Activated CD4-positive, alpha-beta T cell treated with anti-CD3 and anti-CD28 coated beads, Interleukin-2, amount 50 U/mL, for 48 hours (primary cell): ENCODE measurements at places on chromosomes 12 and 14.

DNA sequence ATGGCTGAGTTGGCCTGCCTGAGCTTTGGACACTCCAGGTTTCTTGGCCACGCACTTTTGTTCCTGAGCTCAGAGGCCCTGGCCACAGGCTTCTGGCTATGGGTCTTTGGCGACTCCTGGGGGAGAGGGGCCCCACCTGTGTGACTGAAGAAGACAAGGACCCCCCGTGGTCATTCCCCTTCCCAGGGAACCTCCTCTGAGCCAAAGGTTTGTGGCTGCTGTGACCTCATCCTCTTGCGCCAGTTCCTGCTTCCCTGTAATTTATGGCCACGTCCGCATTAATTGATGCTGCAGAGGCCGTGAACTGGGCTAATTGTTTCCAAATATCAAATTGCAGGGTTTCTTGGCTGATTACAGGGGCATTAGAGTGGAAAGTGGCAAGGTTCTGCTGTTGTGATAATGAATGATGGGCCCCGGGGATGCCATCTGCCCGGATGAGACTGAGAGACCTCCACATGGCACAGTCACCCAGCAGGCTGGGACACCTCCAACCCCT is 27.6 kb upstream of the NOS1 start:
- DNase-seq, result no peak

DNA sequence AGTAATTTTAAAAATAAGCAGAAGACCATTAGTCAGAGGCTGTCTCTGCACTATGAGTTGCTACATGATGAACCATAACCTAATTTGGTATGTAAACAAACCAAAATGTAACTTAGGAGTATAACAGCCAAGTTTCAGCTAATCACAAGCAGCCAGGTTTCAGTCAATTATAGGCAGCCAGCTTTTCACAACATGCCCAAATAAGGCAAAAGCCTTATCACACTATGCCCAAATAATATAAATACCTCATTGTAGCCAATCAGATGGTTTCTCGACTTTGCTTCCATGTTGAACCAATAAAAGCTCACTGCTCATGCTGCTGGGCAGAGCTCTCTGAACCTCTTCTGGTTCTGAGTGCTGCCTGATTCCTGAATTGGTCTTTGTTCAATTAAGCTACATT is 38.6 kb downstream of the GARIN6 start:
- no peak for DNase-seq

DNA sequence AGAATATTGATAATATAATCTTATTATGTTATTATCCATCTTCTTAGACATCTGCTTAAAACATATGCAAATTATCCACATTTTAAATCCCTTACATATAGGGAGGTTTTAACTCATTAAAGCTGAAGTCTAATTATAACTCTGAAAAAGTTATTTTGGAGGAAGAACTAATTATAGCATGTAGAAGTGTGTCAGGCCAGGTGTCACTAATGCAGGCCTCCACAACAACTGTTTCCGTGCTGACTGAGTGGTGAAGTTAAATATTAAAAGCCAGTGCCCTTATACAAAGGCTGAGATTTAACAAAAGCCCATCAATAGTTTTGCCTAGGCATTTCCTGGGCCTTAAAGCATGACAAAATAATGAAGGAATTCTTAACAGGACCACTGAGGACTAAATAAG is 157.4 kb downstream of the LRRK2 start:
- no peak for DNase-seq

DNA sequence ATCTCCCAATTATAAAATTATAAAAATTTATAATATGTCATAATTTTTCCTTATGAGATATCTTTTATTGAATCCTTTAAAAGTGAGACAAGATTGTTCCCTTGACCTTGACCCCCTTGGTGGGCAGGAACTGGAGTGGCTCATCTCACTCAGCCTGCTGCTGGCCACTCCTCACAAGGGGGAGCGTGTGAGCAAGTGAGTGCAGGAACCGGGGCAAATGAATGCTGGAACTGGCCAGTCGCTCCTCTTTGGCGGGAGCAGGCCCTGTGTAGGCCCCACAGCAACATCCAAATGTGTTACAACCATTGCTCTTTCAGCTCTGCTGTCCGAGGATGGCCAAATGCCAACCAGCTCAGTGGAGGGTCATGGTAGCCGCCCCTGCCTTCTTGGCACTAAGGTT is 178.8 kb downstream of the ETNK1 start:
- no peak for DNase-seq

- peak; percentile 35 for DNase-seq
Observed at GRCh38 chr12:22101749-22102243, 55.8 kb downstream of the CMAS start.

- DNase-seq, result peak; percentile 13
Observed at GRCh38 chr12:65825507-65826352, 1.4 kb downstream of the HMGA2 start.

DNA sequence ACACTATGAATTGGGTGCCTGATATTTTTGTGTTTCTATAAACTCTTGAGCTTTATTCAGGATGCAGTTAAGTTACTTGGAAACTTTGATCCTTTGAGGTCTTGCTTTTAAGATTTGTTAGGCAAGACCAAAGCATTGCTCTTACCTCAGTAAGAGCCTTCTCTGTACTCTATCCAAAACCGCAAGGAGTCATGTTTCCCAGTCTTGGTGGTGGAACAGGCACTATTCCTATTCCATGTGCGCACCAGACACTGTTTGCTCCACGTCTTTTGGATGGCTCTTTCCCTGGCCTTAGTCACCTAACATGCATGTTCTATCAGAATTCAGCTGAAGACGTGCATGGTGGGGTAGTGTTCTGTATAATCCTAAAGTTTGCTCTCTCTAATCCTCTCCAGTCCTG is 23.5 kb downstream of the CSRP2 start:
- no peak for DNase-seq

- no peak for DNase-seq
Observed at GRCh38 chr14:33381717-33382116, 443.0 kb downstream of the NPAS3 start.
